ENCODE measurements at places on chromosomes 16 and 17.

GRCh38 chr16:10935226-10935915 lies 6.9 kb downstream of the DEXI start:
- no peak for DNase-seq

DNA sequence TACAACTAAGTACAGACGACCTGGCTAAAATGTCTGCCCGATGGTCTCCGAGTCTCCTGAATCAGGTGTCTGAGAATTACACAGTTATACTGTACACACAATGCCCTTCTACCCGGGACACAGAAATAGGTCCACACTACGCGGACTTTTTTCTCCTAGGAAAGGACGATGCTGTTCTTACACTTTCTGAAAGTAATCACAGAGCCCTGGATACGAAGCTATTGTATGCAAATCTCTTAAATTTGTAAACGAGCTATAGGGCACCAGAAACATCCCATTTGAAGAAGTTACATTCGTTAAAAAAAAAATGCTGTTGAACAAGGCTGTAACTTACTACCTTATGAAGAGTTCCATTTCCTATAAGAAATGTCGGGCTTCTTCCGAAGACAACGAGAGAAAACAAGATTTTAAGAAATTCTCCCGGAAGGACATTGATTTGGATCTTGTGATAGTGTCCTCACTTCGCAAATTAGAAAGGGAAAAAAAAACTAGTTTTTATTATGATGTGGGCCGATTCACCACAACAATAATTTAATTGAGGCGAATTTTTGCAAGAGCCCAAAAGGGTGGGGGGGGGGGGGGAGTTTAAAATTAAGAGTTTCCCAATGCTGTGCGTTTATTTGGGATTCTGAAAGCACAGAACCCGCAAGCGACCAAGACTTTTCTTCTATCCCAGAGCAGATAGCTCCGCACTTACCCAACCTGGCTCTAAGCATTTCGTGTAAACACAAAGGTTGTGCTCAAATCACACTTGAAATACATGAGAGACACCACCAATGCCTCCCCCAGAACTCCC lies 1.5 kb upstream of the SOX9 start:
- no peak for DNase-seq

- DNase-seq, result no peak
These were observed 8.6 kb downstream of the PDP2 start for GRCh38 chr16:66888647-66889615.

- no peak for DNase-seq
These were observed 3.7 kb upstream of the C16orf78 start for GRCh38 chr16:49369651-49370611.

GRCh38 chr16:88298181-88298832 lies 84.5 kb upstream of the ZNF469 start:
- DNase-seq, result no peak

GRCh38 chr17:19357351-19357750 lies 5.2 kb downstream of the B9D1 start:
- DNase-seq, result peak; percentile 41

DNA sequence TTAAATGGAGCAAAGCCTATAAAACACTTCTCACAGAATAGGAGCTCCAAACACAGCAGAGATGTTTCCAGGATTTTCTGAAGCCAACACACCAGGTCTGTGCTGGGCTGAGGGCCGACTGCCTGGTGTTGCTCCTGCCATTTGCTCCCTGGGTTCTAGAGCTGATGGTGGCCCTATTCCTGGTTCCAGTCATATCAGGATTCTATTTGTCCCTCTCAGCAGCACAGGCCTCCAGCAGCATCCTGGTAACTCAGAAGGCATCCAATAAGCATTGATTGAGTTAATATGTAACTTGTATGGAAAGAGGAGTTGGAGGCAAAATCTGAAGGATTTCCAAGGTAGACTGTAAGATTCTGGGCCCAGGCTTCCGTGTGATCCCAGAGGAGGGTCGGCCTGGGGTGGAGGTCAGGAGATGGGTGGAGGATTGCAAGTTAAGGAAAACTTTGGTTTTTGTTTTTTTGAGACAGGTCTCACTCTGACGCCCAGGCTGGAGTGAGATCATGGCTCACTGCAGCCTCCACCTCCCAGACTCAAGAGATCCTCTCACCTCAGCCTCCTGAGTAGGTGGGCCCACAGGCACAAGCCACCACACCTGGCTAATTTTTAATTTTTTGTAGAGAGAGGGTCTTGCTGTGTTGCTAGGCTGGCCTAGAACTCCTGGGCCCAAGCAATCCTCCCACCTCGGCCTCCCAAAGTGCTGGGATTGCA lies 5.7 kb downstream of the NUPR1 start:
- DNase-seq, result no peak

DNA sequence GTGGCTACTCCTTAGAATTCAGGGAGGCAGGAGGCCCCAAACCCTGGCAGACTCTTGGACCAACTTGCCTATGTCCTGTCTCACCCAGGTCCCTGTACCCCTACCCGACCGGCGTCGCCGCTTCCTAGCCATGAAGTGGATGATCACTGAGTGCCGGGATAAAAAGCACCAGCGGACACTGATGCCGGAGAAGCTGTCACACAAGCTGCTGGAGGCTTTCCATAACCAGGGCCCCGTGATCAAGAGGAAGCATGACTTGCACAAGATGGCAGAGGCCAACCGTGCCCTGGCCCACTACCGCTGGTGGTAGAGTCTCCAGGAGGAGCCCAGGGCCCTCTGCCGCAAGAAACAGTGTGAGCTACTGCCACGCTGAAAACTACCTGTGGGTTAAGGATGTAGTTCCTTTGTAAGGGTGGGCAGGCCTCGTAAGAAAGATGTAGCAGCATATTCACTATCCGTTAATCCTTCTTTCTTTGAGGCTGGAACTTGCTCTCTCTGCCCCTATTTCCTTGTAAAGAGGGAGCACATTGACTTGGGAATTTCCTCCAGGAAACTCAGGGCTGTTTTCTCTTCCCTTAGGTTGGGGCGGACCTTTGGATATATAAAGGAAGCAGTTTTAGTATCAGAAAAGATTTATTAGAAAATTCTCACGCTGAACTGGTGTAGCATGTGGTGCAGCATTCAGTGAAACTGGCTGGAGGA lies 4.1 kb downstream of the MRPS7 start:
- no peak for DNase-seq

DNA sequence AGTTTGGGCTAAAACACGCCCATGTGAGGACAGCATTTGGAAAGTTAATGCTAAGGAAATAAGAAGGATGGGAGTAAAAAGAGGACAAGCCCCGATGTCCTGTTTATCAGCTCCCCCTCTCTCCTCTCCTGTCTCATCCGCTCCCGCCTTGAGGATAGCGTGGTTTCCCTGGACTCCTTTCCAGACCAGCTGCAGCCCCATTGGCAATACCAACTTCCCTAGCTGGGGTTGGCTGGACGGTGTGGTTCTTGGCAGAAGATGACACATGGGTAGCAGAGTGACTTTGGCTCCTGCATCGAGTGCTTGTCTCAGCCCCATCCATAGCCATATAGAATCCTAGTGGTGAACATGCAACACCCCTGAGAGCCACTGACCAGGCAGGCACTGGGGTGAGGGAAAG lies 185.9 kb downstream of the CCDC182 start:
- DNase-seq, result peak; percentile 81

- DNase-seq, result no peak
These were observed 223.5 kb downstream of the CYB561 start for GRCh38 chr17:63222655-63223054.

- peak; percentile 40 for DNase-seq
These were observed 13.5 kb upstream of the DHRS13 start for GRCh38 chr17:28916302-28916934.

GRCh38 chr17:50640686-50641351 lies 6.1 kb downstream of the ABCC3 start:
- DNase-seq, result no peak

DNA sequence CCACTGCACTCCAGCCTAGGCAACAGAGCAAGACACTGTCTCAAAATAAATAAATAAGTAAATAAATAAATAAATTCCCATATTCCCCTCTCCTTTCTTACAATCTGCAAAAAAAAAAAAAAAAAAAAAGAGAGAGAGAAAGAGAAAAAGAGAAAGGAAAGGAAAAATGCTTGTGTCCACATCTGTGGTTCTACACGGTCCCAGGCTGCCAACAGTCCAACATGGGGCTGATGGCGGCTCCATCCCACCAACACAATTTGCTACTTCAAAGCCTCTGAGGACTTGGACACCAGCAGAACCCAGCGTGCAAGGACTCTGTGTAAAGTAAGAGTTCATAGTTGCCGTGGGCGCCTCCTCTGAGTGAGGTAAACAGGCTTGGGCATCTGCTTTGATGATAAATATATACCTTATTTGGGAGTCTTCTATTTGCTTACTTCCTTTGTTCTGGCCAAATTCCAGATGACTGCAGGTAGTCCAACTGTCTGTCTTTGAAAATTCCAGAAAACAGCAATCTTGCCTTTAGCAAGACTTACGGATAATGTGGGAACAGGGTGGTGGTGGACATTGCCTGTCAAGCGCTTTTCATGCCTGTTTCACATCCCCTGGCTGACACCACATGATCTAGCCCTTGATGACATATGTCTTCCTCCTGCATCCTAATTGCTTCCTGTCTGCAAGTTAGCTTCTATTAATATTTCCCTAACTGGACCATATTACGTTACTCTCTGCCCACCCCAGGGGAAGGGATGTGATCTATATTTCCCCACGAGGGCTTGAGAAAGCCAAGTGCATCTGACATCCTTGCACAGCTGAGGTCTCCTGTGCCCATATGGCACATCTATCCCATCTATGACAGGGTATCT lies 10.1 kb downstream of the LITAF start:
- DNase-seq, result no peak

DNA sequence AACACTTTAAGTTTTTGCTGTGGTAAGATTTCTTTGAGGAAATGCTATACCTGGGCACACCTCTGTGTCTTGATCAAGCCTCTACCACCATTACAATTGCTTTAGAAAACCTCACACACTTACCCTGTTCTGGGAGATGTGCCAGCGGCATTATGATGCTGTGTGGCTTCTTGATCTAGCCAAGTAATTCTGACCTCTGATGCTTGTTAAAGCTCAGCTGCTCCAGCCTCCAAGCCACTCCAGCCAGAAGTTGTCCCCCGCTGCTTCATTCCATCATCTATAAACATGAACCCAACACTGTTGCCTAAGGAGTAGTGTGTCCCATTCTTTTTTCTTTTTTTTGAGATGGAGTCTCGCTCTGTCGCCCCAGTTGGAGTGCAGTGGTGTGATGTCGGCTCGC lies 60.1 kb downstream of the CYLD start:
- peak; percentile 83 for DNase-seq

DNA sequence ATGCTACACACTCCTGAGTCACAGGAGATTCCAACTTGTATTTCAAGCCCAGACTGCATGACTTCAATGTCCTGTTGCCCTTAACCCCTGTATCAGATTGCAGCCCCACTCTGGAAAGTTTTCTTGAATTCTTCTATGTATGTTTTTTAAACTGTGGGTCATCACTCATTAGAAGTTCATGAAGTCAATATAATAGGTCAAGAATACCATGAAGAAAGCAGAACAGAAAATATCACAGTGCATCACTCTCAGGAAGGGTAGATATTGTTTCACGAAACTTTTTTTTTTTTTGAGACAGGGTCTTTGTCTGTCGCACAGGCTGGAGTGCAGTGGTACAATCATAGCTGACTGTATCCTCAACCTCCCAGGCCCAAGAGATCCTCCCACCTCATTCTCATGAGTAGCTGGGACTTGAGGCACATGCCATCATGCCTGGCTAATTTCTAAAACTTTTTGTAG lies 20.5 kb downstream of the PRKCB start:
- no peak for DNase-seq

DNA sequence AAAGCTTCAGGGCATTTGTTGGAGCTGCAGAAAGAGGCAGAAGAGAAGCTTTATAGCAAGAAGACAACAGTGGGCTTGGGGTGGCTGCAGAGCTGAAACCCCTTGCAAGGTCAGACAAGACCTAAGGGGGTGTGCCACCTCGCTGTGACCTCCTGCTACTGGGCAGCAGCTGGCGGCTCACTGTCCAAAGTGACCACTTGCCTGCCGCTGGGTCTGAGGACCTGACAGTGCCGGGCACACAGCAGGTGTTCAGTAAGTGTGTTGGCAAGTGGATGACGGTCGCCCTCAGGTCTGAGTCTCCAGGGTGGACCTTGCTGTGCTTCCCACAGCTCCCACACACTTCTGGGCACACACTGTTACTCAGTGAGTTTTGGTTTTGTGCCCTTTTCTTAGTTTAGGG lies 336.5 kb downstream of the C16orf95 start:
- DNase-seq, result peak; percentile 20

- no peak for DNase-seq
These were observed 9.6 kb downstream of the MARVELD3 start for GRCh38 chr16:71635632-71636031.

DNA sequence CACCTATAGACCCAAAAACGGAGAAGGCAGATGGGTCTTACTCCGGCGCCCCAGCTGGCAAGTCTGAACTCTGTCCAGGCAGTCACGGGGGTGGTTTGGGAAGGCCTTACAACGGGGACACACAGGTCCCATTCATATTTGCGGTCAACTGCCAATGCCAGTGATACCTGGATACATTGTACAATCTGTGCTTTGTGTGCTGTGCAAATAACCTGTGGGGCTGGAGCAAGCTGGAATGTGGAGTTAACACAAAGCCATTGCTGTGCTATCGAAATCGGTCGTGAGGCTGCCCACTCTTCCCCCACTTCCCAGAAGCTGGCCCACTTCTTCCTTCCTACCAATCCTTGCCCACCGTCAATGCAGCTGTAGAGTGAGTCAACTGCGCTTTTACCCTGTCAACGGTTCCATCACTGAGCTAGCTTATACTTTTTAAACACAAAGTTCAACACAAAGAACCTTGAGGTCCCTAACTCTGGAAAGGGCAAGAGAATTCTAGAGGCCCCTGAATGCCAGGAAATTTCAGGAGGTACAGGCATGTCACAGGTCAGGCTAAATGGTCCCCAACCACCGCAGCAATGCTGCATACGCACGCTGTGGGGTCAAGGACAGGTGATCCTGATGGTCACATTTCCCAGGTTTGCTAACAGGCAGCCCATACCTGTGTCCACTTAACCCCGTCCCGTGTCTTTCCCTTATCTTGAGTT lies 122.8 kb downstream of the ZFHX3 start:
- no peak for DNase-seq

- no peak for DNase-seq
These were observed 22.7 kb upstream of the ZC3H7A start for GRCh38 chr16:11819798-11820197.

DNA sequence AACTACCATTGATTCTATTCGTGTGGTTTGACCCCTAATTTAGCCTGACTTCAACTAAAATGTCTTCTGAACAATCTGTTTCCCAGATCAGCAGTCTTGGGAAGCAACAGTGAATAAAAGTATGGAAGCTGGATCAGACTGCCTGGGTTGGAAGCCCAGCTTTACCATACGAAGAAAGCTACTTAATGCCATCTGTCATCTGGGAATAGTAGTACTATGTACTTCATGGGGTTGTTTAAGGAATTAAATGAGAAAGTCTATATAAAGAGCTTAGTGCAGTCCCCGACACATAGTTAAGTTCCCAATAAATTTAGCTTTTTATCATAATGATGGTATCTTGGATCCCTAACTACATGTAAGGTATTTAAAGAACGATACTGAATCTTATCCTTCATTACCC lies 151.5 kb upstream of the ERCC4 start:
- DNase-seq, result no peak

DNA sequence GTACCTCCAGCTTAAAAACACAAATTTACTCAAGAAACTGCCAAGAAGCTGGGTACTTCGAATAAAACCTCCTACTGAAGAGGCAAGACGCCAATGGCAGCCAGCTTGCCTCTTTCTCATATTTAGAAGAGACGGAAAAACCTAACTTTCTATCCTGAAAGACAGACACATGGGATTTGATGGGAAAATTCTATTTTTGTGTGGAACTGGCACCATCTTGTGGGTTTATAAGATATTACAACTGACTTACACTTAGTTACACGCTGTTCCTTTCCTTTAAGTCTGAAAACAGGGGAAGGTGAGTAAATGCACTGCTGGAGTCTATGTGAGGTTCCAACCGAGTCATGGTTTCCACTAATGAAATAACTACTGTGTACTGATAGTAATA lies 10.3 kb downstream of the ZNF18 start:
- peak; percentile 59 for DNase-seq
